ENCODE measurements at places on chromosomes 7 and 10. TPM values are rescaled to one million over a fixed set of nuclear protein-coding genes. Genes with fewer than 3 reads are reported as not detected.

DNA sequence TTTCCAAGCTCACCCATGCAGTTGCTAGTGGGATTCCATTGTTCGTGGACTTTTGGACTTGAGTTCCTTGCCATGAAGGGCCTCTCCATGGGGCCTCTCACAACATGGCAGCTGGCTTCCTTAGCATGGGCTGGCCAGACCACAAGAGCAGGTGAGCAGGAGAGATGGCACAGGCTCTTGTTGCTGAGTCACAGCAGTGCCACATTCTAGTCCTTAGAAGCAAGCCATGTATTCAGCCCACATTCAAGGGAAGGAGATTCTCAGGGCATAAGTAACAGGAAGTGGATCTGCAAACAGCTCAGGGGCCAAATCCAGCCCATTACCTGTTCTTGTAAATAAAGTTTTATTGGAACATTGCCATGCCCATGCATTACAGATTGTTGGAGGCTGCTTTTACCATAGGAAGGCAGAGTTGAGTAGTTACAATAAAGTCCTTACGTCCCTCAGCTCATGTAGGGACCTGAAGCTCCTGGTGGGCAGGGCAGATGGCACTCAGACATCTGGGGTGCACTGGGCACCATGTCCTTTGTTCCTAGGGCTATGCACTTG, 481.5 kb upstream of the FOXK1 start:
- no peak for DNase-seq

GRCh38 chr10:118922226-118922625, 107.3 kb upstream of the NANOS1 start:
- no peak for DNase-seq

DNA sequence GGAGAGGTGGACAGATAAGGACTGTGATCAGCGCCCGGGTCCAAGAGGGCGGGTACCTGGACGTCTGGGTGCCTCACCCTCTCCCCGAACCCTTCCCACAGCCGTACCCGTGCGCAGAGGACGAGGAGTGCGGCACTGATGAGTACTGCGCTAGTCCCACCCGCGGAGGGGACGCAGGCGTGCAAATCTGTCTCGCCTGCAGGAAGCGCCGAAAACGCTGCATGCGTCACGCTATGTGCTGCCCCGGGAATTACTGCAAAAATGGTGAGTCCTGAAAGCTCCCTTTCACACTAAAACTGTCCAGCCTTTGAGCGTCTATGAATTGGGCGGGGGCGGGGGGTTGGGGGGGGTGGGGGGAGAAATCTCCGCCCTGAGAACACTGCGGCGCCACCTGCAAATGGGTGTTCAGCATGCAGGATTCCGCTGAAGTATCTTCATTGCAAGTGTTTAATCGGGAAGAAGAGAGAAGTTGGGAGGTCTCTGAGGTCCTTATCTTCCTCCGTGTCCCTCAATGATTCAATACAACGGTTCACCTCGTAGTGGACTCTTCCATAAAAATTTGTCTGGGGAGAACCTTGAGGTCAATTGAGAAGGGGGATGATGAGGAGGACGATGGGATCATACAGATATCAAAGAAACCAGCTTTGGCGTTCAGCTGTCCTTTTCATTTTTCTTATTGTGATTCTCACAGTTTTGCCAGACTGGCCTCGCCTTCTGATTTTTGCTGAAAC, 906 bp downstream of the DKK1 start:
- no peak for DNase-seq

GRCh38 chr10:121128164-121128563, 277.0 kb downstream of the WDR11 start:
- DNase-seq = peak; percentile 22

DNA sequence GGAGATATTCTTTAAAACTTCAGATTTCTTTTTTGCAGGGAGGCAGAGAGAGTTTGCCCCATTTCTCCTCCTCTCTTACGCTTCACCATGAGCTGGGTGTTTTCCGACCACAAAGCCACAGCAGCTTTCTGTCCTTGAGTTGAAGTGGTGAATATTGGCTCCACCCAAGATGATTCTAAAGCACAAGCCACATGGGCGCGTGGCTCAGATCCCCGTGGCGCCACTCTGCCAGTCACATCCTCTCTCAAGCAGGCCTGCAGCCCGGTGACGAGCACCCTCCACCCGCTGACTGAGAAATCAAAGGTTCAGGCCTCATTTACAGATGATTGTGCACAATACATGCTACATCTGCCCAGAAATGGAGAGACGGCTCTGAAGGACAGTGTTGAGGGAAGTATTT, 27.6 kb upstream of the RNF32 start:
- DNase-seq = no peak

DNA sequence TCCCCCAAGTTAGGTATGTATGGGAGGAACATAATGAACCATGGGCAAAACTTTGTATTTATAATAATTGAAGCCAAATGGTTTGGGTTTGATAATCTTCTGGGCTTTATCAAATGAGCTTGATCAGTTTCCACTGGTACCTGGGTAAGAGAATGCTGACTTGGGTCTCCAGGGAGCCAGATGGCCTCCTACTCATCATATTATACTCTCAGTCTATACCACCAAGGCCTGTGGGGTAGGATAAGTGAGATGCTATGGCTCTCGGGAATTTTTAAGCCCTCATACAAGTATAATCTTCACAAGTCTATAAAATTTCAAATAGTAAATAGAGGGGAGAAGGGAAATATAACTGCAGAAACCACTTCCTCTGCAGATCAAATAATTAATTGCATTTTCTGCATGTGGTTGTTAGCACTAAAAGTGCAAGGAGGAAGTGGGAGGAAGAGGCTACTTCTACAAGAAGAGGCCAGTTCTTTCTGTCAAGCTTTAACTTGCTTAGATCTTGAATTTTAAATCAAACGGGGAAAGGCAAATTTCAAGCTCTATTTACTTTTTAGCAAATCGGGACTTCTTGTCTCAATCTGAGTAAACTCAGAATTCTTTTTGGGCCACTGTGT, 349.0 kb downstream of the SORCS1 start:
- DNase-seq = no peak

DNA sequence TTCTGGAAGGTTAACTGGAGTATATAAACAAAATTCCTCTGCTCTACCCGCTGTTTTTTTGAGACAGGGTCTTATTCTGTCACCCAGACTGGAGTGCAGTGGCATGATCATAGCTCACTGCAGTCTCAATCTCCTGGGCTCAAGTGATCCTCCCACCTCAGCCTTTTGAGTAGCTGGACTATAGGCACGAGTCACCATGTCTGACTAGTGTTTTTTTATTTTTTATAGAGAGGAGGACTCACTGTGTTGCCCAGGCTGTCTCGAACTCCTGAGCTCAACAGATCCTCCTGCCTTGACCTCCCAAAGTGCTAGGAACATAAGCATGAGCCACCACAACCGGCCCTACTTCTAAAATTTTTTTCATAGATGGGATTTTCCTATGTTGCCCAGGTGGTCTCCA, 2.2 kb downstream of the RAB18 start:
- no peak for DNase-seq

DNA sequence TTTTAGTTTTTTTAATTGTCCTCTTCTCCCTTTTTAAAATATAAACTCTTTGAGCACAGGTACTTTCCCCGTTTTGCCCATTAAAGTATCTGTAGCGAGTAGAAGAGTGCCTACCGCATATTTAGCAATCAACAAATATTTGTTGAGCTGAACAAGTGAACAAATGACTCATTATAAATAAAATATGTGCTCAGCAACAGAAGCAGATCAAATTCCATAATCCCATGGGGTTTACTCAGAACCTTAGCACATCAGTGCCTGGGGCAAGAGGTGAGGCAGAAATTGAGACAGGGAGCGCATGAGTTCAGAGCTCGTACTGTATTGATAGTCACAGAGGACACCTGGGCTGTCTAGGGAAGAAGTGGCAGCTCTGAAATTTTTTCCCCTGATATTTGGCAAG, 161.0 kb downstream of the SEM1 start:
- no peak for DNase-seq

GRCh38 chr10:38103756-38104155, 9.6 kb downstream of the ZNF37A start:
- DNase-seq = no peak

Gene SUGCT
- polyA plus RNA-seq = 3.8 TPM

Gene NOM1
- 21.1 TPM for polyA plus RNA-seq

Gene CPA2
- polyA plus RNA-seq = 0.59 TPM

Gene ZNF503
- 9.6 TPM for polyA plus RNA-seq
